ENCODE measurements at places on chromosomes 6 and 20.

DNA sequence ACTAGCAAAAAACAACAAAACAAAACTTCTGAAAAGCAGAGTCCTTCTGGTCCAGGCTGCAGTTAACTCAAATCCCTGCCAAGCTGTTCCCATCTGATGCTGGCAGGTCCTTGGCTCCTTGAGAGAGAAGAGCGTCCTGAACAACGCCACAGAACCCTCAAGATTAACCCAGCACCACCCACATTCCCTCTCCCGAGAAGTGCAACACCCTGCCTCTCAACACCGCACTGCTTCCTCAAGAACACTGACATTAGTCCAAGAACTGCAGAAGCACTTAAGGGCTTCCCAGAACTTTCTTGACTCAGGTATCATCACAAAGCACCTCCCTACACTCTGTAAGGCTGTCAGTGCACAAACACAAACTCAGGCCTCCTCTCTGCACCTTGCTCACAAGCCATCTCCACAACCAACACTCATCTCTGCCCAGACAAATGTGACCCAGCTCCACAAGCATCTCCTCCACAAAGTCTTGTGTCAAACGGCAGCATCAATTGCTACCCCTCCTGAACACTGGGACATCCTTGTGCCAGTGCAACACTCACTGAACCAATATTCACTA, 7.5 kb downstream of the MRPL14 start:
- DNase-seq: no peak

- DNase-seq: no peak
Measured at GRCh38 chr6:97097068-97098047, 172.8 kb downstream of the KLHL32 start.

DNA sequence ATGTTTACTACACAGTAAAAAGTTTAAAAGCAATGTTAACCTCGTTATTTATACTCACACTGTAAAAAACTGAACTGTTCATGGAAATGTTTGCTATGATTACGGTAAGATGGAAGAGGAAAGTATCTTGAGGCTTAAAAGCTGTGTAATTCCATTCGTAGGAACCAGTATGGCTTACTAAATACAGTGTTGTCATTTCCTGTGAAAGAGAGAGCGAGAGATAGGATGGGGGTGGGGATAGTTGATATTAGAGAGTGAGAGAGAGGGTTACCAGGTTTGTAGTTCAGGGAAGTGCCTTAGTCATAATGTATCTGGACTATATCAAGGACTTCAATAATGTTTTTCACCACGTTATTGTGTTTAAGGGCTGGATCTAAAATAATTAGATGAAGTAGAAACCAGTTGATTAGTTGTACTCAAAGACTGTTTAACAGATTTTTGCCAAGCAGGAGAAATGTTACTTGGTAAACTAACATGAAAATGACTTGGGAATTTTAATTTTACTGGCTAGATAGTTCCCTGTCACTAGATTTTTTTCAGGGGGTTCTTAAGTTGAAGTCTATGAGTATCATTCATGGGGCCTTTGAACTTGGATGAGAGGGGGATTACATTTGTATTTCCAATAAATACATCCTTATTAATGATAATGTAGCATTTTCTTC, 30.4 kb downstream of the AFDN start:
- no peak for DNase-seq

- DNase-seq: no peak
Measured at GRCh38 chr6:2751871-2752270, 1.1 kb upstream of the MYLK4 start.

DNA sequence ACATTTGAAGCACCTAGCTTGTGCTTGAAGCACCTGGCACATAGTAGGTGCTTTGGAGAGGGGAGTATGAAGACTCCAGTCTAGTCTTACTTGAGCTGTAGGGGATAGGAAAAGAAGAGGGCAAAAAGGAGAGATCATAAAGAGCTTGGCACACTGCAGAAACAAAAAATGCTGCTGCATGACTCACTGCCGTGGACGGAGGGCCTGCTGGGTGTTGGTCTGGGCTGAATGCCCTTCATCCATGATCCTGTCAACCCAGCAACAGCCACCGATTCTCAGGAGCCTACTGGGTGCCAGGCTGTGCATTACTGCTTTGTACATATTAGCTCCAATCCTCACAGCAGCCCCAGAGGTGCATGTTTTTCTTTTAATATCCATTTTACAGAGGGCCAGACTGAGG, 6.0 kb downstream of the PDYN start:
- DNase-seq: no peak
